ENCODE measurements at places on chromosomes 12 and 14.
A peak's percentile ranks its signal among the peaks of the same experiment; 100 is the strongest.

GRCh38 chr12:26723379-26724308 is 109.3 kb downstream of the ITPR2 start:
- no peak for DNase-seq

DNA sequence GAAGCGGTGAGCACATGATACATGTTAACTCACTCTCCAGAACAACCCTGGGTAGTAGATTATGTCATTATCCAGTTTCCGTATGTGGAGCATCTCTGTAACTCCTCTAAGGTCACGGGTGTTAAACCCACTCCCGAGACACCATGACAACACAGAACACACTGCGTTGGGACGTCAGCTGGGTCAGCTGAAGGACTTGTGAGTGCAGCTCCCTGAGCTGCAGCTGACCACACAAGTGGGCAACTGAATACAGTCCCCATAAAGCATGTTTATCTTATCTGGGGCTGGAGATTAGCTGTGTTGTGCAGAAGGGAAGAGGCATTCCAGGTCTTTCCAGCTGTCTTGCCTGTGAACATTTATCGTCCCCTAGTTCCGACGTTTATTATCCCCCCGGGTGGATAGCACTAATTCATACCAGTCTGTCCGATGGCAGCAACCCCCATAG is 211.5 kb downstream of the CHST11 start:
- no peak for DNase-seq

- no peak for DNase-seq
Observed at GRCh38 chr12:112916270-112916669, 9.5 kb downstream of the OAS1 start.

- DNase-seq = peak; percentile 6
Observed at GRCh38 chr12:5078423-5078822, 34.7 kb downstream of the KCNA5 start.

DNA sequence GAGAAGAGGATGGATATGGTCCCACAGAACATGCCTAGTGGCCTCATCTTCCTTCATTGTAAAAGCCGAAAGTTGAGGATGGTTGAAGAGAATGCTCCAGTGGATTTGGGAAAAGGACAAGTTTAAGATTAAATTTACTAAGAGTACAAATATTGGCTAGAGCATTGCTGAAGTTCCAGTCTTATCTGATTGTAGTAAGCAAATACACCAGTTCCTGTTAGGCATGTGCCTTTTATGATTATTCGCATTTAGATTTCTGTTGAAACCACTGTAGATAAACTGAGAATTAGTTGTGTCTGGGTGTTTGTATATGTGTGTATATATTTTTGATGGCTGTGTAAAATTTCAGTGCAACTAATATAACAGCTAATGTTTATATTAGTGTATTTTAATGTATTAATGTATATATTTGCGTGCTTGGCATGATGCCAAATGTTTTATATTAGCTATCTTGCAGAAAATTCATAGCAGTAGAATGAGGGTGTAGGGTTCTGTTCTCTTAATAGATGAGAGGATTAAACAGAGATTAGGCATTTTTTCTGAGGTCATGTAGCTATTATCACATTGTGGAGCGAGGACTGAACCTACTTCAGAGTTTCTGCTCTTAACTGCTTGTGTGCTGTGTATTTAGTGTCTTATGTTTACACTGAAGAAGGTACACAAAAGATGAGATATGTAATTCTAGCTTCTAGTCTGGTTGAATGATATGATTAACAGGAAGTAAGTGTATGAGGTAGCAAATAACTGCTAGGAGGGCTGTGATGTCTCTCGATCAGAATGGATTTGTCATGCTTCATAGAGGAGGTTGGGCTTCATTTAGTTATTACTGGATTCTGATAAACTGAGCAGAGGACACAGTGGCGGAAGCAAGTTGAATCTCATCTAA is 21.1 kb downstream of the FKBP3 start:
- peak; percentile 27 for DNase-seq

GRCh38 chr14:75960231-75960630 is 21.6 kb downstream of the TGFB3 start:
- no peak for DNase-seq

GRCh38 chr14:32073537-32074189 is 3.4 kb upstream of the ARHGAP5 start:
- no peak for DNase-seq

DNA sequence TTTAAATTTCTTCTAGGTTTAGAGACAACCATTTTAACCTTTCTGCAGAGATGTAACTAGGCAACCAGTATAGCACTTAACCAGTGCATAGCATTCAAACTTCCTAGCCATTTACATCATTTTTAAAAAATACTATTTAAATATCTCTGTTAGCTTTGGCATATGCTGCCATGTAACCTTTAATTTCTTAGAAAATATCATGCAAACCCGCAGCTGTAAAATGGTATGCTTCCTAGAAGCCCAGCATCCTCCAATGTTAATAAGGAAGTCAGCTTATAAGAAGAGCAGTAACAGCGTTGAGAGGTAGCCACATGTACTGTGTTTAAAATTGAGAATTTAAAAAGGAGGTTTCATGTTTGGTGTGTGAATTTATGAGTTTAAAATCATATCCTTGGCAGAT is 22.8 kb downstream of the GNG2 start:
- no peak for DNase-seq

DNA sequence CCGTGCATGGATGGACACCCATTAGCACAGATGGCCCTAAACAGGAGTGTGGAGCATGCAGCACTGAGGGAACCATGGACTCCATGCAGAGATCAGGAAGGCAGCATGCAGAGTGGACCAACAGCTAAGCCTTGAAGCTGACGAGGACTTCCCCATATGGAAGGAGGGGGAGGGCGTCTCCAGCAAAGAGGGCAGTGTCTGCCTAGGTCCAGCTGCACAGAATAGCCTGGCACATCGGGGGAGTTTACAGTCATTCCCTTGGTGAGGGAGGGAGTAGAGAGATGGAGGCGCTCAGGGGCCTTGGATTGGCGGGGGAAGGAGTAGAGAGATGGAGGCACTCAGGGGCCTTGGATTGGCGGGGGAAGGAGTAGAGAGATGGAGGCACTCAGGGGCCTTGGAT is 64.5 kb downstream of the ANKRD9 start:
- DNase-seq = no peak

GRCh38 chr12:56980941-56981530 is 23.6 kb upstream of the RDH16 start:
- no peak for DNase-seq

DNA sequence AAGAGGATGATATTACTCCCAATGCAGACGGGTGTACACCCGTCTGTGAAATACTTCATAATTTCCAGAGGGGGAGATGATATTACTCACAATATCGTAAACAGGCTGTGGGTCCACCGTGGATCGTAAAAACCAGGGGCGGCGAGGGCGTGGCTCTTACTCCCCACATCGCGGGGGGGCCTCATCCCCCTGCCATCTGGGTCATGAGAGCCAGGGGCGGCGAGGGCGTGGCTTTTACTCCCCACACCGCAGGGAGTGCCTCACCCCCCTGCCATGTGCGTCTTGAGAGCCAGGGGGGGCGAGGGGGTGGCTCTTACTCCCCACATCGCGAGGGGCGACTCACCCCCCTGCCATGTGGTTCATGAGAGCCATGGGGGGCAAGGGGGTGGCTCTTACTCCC is 86.2 kb upstream of the GNG2 start:
- DNase-seq = no peak

GRCh38 chr12:123306200-123306599 is 34.5 kb upstream of the CDK2AP1 start:
- no peak for DNase-seq

GRCh38 chr14:84036840-84037239 is 1493.1 kb upstream of the FLRT2 start:
- DNase-seq = no peak

DNA sequence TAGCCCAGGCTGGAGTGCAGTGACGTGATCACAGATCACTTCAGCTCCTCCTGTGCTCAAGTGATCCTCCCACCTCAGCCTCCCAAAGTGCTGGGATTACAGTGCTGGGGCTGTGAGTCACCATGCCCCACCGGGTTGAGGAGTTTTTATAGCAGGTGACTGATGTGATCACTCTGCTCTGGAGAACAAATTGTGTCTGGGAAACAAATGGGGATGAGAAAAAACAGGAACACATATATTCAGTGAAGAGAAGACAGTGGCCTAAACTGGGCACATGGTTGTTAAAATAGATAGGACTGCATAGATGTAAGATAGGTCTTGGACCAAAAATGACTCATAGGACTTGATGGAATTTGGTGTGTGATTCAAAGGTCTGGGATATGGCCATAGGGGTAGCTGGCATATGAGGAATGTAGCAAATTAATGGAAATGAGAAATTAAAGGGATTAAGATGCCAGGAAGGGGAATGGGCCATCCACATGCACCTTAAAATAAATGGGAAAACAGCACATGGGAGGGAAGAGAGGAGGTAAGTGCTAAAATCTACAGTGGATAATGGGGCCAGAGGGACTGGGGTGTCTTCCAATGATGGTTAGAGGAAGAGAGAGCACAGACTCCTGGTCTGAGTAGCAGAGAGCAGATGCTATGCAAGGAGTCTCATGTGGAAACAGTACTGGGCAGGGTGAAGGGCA is 11.2 kb downstream of the BCAT1 start:
- DNase-seq = no peak

DNA sequence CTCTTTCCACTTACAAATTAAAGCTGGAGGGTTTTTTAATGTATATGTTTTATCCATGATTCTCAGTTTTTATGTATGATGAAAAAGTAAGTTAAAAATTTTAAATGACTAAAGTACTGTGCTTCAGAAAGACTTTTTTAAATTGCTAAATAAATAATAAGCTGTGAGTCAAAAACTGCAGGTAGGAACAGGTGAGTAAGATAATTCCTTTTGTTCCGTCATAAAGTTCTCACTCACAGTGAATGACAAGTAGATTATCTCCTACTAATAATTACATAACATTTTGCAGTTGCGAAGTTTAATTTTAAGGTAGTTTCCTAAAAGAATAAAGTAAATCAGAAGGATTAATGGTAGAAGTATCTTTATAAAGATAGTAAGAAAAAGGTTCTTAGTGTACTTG is 78.0 kb downstream of the PRKCH start:
- DNase-seq = no peak

DNA sequence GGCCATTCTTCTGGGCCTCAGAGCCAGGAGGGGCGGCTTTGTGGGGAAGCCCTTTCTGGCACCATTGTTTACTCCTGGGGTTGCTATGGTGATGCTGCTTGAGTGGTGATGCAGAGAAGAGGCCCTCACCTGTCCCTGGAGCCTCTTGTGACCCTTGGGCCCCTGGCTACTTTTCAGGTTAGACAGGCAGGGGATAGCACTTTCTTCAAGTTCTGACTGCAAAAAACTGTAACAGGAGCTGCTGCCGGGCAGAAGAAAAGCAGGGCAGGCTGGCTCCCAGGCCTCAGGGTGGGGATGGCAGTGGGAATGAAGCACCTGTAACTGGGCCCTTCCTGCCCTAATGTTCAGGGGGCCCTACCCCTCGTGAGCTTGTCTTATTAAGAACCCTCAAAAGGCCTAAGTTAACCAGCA is at the start of gene TEX52:
TEX52 (minus strand) TSS at position 19 of the 411 bp plus-strand sequence; CDS start at position 6, 13 bp downstream.
- DNase-seq = no peak

GRCh38 chr14:62694075-62694474 is 351.2 kb downstream of the KCNH5 start:
- DNase-seq = no peak

- peak; percentile 45 for DNase-seq
Observed at GRCh38 chr12:71201136-71201679, 43.4 kb upstream of the TSPAN8 start.

GRCh38 chr12:15629761-15630160 is 159.4 kb downstream of the EPS8 start:
- no peak for DNase-seq

DNA sequence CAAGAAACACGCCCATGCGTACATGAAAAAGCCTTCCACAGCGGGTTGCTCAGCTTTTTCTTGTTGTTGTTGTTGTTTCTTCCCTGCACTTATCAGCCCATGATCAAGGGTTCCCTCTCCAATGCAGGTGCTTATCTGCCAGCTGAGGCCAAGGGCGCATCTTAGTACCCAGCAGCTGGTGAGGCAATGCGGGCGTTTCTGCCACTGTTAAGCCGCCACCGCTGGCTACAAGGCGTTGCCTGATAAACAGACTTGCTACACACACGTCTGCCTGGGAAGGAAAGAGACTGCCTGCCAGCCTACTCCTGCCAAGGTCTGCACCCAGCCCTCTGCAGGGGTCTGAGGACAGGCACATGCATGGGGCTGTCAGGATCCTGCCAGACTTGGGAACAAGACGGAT is 345.9 kb downstream of the BCL11B start:
- DNase-seq = no peak

GRCh38 chr12:72742568-72742967 is 470.4 kb downstream of the TRHDE start:
- DNase-seq = no peak

DNA sequence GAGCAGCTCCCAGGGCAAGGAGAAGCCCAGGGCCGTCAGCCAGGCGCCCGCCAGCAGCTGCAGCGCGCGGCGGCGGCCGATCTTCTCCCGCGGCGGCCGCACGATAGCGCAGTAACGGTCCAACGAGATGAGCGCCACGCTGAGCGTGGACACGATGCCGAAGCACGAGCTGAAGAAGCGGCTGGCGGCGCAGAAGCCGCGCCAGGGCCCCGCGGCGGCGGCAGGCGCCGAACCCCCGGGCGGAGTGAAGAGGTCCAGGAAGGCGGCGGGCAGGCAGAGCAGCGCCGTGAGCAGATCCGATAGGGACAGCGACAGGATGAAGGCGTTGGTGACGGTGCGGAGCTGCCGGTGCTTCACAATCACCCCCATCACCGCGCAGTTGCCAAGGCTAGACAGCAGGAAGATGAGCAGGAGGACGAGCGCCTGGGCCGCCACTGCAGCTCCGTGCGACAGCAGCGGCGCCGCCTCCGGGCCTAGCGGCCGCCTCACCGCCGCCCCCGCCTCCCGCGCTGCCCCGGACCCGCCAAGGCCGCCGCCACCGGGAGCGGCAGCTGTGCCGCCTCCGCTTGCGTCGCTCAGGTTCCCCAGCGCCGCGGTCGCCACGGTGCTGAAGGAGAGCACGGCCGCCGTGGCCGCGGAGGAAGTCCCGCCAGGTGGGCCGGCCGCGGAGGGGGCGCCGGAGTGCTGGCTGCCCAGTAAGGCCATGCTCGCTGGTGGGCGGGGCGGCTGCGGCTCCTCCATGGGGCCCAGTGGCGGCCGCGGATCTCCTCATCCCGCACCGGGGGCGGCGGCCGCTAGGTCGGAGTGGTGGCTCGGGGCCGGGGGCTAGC is 479 bp downstream of the GPR135 start:
- DNase-seq = no peak

DNA sequence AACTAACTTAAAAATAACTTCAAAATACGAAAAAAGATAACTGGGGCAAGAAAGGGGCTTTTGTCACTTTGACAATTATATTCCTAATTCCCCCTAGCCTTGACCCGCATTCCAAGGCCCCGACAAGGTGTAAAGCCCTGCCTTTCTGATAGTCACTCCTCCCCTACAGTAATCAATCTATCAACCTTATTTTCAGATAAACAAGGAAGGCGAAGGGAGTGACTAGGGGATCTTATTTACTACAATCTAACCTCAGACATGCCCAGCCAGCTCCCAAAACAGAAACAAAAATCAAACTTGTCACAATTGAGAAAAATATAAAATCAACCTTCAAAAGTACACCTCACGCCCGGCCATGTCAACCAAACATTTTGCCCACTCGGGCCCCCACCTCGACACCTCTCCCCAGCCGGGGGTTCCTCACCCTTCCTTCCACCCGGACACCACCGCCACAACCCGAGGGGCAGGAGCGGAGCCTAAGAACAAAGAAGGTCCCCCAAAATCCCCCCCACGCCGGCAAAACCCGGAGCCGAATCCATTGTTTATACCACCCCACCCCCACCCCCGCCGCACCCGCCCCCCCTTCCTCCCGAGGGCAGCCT is 562 bp downstream of the ZFYVE1 start:
- DNase-seq = no peak

Data from NCI-H2081 treated with DMSO at 0.1 percent for 48 hours (cell line).